ENCODE measurements at places on chromosomes 13 and 19.

DNA sequence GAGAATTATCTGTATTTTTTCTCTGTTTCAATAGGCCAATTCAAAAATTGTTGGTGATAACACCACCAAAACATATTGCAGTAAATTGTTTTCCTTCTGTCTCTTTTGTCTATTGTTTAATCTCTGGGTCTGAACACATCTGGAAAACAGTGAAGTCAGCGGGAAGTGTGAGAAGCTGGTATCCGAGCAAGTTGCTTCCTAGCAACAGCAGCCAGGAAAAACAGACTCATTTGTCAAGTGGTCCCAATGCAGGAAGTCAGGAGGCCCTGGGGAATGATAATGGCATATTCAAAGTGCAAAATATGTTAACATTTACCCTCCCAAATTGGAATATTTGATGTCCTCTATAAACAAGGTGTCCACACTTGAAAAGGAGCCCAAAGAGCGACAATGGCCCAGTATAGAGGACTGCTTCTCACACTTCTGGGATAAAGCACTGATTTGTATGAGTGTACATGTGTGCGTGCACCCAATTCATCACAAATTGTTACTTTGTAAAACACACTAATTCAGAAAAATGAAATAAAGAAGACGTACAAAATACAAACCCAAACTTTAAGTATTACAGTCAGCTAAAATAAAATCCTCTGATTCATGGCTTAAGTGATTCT lies 515.0 kb downstream of the TBC1D4 start:
- H3K27ac ChIP-seq: no peak overlapping the region
- no peaks in the 10 kb centered on the region for H3K27me3 ChIP-seq
- no peaks in the 10 kb centered on the region for H3K36me3 ChIP-seq

- no peaks in the 10 kb centered on the region for H3K36me3 ChIP-seq
- H3K27me3 ChIP-seq: peaks cover 38% of the 10 kb centered on the region
- DNase-seq: no peak
- peak overlapping the region; percentile 77 for H3K27ac ChIP-seq
- H3K4me3 ChIP-seq: peak overlapping the region; percentile 70
- peaks cover 10% of the 10 kb centered on the region for H3K4me1 ChIP-seq
Measured at GRCh38 chr19:45768655-45768983, 433 bp downstream of the SIX5 start.

- peak; percentile 21 for DNase-seq
- H3K36me3 ChIP-seq: no peaks in the 10 kb centered on the region
- no peaks in the 10 kb centered on the region for H3K4me1 ChIP-seq
- H3K4me3 ChIP-seq: no peak overlapping the region
- H3K27ac ChIP-seq: no peak overlapping the region
Measured at GRCh38 chr13:91406619-91407018, 8.2 kb downstream of the GPC5 start.

DNA sequence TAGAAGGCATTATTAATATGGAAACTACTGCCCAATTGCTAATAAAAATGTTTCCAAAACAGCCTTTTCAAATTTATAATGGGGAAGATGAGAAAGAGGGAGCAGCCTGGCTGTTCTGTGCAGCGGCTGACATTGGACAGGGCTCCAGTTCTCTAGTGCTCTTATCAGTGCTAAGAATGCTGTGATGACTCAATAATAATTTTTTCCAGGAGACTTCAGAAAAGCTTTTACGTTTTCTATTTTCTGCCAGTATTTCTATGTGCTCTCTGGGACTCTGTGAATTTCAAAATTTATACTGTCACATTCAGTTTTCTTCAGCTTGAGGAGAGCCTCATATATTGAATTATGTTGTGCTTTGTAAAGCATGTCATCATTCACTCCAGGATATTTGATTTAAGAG lies 209.6 kb downstream of the VWA8 start:
- H3K4me1 ChIP-seq: no peaks in the 10 kb centered on the region
- no peak for DNase-seq
- no peak overlapping the region for H3K27ac ChIP-seq

DNA sequence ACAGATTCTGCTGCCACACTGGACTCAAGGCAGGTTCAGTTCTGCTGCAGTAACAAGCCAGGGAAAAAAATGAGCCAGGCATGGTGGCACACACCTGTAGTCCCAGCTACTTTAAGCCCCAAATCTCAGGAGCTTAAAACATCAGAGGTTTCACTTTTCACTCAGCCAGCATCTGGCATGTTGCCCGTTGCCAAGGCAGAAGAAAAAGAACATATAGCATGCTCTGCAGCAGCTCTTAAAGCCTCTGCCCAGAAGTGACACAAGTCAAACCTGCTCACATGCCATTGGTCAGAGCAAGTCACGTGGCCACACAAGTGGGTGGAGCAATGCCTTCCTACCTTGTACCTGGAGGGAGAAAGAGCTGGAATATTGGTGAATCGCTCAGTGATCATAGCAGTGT lies 14.7 kb upstream of the ADGRE5 start:
- peaks cover 79% of the 10 kb centered on the region for H3K4me1 ChIP-seq
- H3K27ac ChIP-seq: peak overlapping the region; percentile 88
- no peaks in the 10 kb centered on the region for H3K36me3 ChIP-seq
- H3K27me3 ChIP-seq: no peaks in the 10 kb centered on the region

- H3K27me3 ChIP-seq: no peaks in the 10 kb centered on the region
- H3K4me1 ChIP-seq: no peaks in the 10 kb centered on the region
- H3K36me3 ChIP-seq: no peaks in the 10 kb centered on the region
- H3K4me3 ChIP-seq: no peak overlapping the region
- H3K27ac ChIP-seq: no peak overlapping the region
- DNase-seq: no peak
Measured at GRCh38 chr13:25743421-25743820, 308.4 kb downstream of the SHISA2 start.

DNA sequence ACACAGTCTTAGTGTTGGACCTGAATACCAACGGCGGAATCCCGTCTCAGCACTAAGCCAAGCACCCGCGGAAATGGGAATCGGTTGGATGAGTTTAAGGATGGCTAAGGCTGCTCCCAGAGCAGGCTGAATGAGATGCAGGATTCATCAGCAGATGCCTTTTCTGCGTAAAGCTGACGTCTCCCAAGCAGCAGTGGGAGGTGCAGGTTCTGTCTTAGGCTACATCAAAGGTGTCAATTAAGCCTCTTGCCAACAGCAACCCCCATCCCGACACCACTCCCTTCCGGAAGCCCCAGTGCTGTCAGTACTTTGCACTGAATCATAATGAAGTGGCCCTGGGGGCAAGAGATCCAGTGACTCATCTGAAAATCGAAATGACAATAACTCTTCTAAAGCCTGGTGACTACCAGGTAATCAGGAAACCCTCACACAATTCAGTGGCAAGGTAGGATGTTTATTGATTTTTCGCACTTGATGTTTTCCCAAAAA lies 275.6 kb downstream of the DCLK1 start:
- no peak for DNase-seq
- H3K36me3 ChIP-seq: no peaks in the 10 kb centered on the region
- no peaks in the 10 kb centered on the region for H3K4me1 ChIP-seq
- H3K4me3 ChIP-seq: no peak overlapping the region
- H3K27me3 ChIP-seq: no peaks in the 10 kb centered on the region

DNA sequence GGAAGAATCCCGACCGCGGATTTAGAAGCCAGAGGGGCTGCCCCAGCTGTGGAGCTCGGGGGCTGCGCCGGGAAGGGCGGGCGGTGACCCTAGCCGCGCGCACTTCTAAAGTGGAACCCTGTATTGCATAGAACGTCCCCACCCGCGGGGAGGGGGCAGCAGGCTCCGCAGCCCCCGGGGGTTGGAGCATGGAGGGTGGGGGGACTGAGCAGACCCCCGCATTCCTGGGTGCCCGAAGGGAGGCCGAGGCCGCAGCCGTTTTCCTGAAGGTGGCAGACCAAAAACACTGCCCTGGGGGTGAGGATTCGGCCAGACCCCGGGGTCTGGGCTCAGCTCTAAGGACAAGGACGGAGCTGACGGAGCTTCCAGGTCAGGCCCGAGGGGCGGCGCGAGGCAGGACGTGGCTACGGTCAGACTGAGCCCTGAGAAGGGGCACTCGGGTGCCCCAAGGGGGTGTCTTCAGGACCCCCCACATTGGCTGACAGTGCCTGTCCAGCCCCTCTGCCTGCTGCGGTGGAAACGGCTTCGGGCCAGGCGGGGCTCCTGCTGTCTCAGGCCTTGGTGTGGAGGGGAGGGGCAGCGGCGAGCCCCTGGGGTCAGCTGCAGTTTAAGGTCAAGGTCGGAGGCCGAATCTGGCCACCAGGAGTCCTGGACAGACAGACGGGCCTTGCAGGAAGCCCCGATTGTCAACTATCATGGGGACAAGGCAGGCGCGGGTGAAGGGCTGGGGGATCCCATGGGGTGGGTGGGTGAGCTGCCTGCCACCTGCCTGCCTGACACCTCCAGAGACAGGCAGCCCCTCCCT lies 12.6 kb downstream of the MKNK2 start:
- H3K4me1 ChIP-seq: peaks cover 39% of the 10 kb centered on the region
- H3K27me3 ChIP-seq: peaks cover under 1% of the 10 kb centered on the region
- DNase-seq: no peak
- no peak overlapping the region for H3K27ac ChIP-seq

DNA sequence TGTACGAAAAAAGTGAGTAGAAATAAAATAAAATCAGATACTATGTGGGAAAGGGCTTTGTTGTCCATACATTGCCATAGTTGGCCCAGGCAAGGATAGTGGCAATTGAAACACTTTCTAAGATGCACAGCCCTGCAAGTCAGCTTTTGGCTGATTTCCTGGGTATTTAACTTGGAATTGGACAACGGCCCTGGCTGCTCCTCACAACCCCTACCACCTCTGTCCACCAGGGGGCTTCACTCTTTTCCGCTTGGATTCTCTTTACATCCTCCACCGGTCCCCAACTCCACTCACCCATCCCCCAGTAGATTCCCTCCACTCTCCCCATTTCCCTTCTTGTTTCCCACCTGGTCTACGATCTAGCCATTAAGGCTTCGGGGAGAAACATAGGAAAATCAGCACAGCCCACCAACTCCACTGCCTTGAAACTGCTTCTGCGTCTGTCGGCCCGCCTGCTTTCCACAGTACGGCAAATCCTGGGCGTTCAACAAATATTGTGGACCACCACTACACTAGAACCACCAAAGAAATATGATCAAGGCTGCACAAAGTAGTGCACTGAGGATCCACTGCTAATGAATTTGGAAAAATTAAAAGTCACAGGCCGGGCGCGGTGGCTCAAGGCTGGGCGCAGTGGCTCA lies 48.6 kb upstream of the GTF3A start:
- no peak overlapping the region for H3K27ac ChIP-seq
- no peak overlapping the region for H3K4me3 ChIP-seq
- no peaks in the 10 kb centered on the region for H3K27me3 ChIP-seq
- H3K4me1 ChIP-seq: peaks cover 2% of the 10 kb centered on the region
- DNase-seq: no peak
- H3K36me3 ChIP-seq: no peaks in the 10 kb centered on the region

GRCh38 chr19:1136201-1136600 lies 32.4 kb downstream of the GPX4 start:
- DNase-seq: no peak
- peaks cover 14% of the 10 kb centered on the region for H3K4me1 ChIP-seq
- no peak overlapping the region for H3K4me3 ChIP-seq
- H3K27ac ChIP-seq: no peak overlapping the region
- peaks cover 10% of the 10 kb centered on the region for H3K27me3 ChIP-seq
- H3K36me3 ChIP-seq: peaks cover 22% of the 10 kb centered on the region

- H3K27me3 ChIP-seq: no peaks in the 10 kb centered on the region
- no peak overlapping the region for H3K4me3 ChIP-seq
- no peak overlapping the region for H3K27ac ChIP-seq
- DNase-seq: peak; percentile 86
- peaks cover 2% of the 10 kb centered on the region for H3K36me3 ChIP-seq
- peaks cover 11% of the 10 kb centered on the region for H3K4me1 ChIP-seq
Measured at GRCh38 chr19:55626350-55626749, 2.0 kb upstream of the ZNF784 start.

DNA sequence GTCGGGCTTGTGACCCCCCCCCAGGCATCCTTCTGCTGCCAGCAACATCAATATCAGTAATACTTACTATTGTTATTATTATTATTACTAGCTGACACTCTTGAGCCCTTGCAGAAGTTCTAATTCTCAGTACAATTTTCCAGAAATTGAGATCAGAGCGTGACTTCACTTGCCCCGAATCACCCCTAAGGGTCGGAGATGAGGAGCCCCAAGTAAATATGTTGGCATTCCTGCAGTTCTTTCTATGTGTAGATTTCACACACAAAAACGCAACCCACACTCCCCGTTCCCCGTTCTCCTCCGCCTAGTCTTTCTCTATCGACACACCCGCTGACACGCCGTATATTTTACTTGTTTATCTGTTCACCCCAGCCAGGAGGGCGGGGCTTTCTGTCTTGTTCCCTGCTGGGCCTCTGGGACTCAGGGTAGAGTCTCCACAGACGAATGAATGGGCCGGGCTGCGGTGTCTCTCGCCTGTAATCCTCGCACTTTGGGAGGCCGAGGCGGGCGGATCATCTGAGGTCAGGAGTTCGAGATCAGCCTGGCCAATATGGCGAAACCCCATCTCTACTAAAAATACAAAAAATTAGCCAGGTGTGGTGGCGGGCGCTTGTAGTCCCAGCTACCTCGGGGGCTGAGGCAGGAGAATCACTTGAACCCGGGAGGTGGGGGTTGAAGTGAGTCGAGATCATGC lies 14.7 kb downstream of the TLE5 start:
- no peak for DNase-seq
- peaks cover 14% of the 10 kb centered on the region for H3K4me1 ChIP-seq
- peak overlapping the region; percentile 55 for H3K4me3 ChIP-seq
- H3K36me3 ChIP-seq: peaks cover 4% of the 10 kb centered on the region

Data from thymus (tissue), 14 donors.